Activated effector memory CD4-positive, alpha-beta T cell treated with Interleukin-2 at 50 U/mL for 16 hours (primary cell): ENCODE measurements at places on chromosomes 1 and 21.

DNA sequence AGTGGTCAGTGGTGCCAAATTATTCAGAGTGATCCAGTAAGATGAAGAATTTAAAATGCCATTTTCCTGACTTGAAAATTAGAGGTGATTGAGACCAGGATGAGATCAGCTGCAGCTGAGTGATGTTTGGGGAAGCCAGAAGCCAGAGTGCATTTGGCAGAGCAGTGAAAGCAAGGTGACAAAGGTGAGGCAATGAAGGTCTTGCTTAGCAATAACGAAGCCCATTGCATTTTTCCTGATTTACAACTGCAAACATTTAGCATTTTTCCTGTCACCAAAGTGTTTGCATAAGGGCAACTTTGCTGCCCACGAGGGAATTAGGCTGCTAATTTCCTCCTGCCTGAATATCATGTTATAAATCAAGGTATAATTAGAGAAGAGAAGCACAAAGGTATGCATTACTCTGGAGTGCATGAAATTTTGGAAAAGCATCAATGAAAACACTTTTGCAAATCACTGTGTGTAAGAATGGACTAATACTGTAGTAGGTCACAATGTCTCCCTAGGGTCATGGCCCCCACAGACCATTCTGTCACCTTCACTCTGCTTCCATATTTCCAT, 188.2 kb upstream of the LYPLAL1 start:
- no peak for DNase-seq

DNA sequence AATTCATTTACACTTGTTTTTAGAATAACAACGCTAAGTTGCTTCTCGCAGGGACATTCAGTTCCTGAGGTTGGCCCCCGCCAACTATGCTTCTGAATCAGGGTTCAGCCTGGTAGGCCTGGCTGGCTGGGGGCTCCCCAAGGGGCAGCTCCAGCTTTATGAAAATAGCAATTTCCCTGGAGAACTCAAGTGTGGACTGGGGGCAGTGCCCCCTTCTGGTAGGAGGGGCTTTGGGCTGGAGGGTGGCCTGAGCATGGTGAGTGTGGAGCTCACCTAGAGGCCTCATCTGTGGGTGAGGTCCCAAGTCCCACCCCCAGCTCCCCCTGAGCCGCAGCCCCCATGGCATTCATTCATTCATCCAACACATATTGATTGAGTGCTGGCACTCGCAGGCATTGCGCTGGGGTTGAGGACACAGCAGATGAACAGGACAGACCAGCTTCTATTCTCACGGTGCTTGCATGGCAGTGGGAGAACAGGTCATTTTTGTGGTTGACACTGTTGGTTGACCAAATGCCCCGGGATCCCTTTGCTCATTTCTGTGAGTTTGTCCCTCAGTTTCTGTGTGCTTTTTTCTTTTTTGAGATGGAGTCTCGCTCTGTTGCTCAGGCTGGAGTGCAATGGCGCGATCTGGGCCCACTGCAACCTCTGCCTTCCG, 79.2 kb downstream of the UBIAD1 start:
- no peak for DNase-seq

DNA sequence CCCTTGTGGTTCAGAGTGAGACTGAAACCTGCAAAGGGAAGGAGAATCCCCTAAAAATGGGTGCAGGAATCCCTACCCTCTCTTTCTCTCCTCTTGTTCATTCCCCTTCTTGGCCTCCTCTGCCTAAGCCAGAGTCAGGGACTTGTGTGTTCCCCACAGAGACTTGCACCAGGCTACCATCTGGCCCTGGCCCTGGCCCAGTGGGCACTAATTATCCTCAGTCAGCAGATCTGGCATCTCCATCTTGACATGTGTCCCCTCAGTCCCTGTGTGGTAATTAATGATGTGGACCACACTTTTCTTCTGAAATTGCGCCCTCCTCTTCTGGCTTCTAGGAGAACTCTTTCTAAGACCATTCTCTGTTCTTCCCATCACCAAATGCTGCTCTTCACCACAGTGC, 354.4 kb downstream of the SETD4 start:
- DNase-seq, result no peak

GRCh38 chr1:221712198-221712684, 29.6 kb downstream of the DUSP10 start:
- DNase-seq, result no peak

DNA sequence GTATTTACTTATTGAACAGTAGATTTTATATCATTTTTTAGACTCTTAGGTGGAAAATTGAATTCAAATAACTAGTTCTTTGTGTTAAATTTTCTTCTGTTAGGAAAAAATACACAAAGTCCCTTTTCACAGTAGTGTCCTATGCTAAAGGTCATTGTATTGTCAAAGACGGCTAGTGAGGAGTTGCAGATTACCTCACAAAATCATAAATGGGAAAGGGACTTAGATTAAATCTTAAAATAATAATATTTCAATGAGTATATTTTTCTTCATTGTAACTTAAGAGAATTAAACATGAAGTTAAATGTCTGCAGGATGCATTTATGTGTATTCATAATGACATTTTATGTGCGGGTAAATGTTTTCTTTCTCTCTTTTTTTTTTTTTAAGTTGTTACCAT, 32.7 kb downstream of the LYPLAL1 start:
- DNase-seq, result no peak

DNA sequence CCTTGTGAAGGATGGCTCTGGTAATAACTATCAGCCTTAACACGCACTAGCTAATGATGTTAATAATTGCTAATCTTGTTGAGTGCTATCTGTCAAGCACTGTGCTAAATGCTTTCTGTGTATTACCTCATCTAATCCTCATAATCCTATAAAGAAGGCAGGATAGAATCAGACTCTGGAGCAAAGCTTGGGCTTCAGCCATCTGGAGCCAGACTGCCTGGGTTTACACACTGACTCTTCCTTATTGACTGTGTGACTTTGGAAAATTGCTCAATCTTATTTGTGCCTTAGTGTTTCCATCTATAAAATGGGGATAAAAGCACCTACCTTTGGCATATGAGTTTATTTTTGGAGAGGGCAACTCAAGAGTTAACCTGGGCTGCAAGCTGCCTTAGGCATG, 216.1 kb downstream of the NUF2 start:
- DNase-seq, result no peak

- no peak for DNase-seq
Observed at GRCh38 chr1:81681601-81682266, 119.0 kb upstream of the ADGRL2 start.

GRCh38 chr1:23188434-23188884, 19.8 kb upstream of the LUZP1 start:
- DNase-seq, result no peak

DNA sequence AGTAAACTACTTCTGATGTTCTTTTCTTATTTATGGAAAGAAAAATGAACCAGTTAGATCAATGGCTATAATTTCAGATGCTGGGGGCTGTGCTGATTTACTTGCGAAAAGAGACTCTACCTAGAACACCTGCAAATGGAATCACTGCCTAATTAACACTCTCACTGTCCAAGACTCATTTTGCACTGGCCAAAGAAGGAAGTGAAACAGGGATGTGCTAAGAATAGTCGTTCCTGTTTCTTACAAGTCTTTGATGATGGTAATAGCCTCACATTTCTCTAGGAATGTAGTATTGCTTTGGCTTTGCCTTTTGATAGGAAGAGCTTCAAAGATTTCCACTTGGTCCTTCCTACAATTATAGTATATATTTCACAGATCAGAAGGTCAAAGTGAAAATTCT, 12.7 kb upstream of the TSNAX start:
- no peak for DNase-seq

GRCh38 chr21:45570826-45571601, 28.8 kb upstream of the SLC19A1 start:
- DNase-seq, result no peak

GRCh38 chr1:93899543-93900207, 9.6 kb downstream of the GCLM start:
- no peak for DNase-seq

DNA sequence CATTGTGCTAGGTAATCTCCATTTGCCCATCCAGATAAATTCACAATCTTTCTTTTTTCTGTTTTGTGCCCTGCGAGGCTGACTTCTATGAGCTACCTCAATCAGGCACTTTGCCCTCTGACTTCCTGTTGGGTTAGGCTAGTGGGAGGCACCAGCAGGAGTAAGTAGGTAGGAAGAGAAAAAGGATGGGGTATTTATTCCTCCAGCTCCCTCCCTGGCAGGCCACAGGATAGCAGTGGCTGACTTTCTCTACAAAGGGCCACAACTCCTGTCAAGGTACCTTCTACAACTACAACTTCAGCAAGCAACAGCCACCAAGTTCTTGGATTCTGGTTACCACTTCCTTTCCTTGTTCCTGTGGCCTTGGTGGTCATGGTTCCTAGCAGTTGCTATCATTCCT, 18.8 kb upstream of the GORAB start:
- no peak for DNase-seq

GRCh38 chr1:165925498-165926079, 98.2 kb downstream of the UCK2 start:
- no peak for DNase-seq

GRCh38 chr1:226402739-226403165, 5.1 kb downstream of the PARP1 start:
- no peak for DNase-seq

- DNase-seq, result no peak
Observed at GRCh38 chr21:24727803-24728440, 879.4 kb downstream of the MRPL39 start.

- no peak for DNase-seq
Observed at GRCh38 chr21:23812485-23812884, 1794.8 kb downstream of the MRPL39 start.

DNA sequence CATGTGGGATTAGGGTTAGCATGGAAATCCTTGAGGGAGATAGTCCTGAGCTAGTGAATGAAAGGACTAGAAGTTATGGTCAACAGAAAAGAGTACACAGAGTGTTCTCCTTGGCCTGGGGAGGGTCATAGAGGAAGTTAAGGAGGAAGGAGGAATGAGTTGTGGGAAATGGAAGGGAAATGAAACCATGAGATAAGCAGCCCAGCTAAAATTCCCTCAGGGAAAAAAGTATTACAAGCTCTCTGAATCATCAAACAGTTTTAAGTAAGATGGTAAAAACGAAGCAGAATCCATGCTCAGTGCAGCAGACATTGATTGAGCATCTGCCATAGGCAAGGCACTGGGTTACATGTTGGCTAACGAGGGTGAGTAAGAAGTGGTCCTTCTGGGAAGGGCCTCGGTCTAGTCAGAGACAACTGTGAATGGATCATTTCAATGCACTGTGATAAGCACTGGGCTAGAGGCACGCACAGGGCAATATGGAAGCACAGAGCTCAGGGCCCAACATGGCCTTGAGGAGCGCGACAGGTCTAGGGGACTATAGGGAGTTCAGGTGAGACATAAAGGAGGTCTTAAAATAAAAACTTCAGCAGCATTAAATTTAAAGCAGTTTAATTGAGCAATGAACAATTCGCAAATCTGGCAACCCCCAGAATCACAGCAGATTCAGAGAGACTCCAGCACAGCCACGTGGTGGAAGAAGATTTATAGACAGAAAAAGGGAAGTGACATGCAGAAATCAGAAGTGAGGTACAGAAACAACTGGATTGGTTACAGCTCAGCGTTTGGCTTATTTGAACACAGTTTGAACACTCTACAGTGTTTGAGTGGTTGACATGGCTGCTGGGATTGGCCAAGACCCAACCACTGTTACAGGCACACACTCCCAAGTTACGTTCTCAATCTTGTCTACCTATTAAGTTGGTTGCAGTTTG, 219.5 kb downstream of the HLX start:
- no peak for DNase-seq

GRCh38 chr1:208080396-208081286, 163.5 kb downstream of the PLXNA2 start:
- DNase-seq, result no peak

DNA sequence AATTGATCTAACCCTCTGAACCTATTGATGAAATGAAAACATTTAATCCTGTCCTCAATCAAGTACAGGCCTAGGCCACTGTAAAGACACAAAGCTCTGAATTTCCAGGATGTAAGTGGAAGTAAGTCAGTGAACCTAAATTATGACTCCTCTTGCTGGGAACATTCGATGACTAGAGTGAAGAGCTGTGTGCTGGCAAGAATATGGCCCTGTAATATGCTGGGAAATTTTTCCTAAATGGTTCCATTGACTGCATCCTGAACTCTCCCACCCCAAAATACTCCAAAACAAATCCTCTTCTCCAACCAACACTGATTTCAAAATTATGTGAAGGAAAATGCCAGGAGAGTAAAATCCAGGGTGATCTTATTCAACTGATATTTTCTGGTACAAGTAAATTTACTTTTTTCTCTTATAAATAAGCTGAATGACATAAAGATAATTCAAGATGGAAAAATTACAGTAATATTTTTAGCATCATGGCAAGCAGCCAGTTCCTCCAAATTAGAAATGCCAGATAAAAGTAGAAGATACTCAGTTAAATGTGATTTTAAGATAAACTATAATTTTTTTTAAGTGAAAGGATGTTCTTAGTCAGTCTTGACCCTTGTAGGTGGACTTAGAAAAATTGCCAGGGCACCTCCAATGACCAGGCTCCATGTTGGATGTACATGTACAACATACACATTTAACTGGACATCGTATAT, 269.4 kb downstream of the PTGER3 start:
- no peak for DNase-seq

GRCh38 chr1:25609921-25610320, 6.7 kb upstream of the MAN1C1 start:
- no peak for DNase-seq

GRCh38 chr1:55894521-55894920, 679.4 kb upstream of the USP24 start:
- DNase-seq, result no peak

DNA sequence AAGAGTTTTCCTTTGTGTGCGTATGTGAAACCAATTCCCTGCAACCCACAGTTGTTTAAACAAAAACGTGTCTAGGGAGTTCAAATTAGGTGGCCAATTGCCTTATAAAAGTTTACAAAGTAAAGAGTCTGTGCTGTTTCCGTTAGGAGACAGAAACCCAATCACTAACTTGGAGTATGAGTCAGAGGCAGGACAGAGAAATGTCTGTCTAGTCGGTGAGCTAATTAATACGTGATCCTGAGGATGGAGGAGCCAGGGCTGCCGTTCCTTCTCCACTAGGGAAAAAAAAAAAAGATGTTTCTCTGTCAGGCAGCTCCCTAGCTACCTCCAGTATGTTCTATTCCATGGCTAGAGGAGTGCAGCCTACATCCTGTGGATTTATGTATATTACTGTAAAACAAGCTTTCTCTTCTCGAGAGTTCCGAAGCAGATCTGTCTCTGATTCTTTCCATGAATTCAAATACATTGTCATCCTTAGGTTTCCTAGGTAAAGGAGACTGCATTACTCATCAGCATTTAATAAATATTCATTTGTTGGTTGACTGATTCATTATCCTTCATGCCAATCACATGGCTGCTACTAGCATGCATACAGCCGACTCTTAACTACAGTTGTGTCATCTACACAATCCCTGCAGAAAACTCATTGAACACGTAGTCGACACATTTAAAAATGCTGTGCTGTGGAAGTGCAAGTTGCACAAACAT, 430.6 kb downstream of the KIF26B start:
- no peak for DNase-seq
